WTC11 (cell line): ENCODE measurements at places on chromosomes 4 and X. TPM values are rescaled to one million over a fixed set of nuclear protein-coding genes. Genes with fewer than 3 reads are reported as not detected.

DNA sequence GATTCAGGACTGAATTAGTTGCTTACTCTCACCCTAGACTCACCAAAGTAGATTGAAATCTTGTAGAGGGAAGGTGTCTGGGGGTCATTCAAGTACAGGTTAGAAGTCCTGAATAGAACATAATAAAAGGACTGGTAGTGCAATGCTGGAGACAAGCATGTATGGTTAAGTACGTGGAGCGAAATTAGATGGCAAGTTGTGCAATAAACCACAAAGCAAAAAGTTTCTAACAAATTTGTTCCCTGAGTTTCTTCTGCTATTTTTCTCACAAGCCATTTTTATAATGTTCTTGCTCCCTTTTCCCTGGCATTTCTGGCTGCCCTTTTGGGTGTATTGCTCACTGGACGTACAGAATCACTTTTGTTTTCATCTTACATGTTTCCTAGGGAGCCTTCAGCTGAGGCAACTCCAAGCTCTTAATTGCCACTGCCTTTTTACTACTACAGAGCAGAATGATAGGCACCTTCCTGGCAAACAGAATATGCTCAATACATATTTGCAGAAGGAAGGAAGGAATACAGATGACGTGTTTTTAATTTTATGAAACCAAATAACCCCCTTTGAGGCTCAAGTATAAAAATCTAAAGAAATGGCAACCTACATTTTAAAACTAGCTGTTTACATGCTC, 23.4 kb downstream of the LANCL3 start:
- no peaks in the 10 kb centered on the region for H3K36me3 ChIP-seq
- H3K4me1 ChIP-seq = no peaks in the 10 kb centered on the region
- no peak for DNase-seq
- H3K27ac ChIP-seq = no peak overlapping the region

DNA sequence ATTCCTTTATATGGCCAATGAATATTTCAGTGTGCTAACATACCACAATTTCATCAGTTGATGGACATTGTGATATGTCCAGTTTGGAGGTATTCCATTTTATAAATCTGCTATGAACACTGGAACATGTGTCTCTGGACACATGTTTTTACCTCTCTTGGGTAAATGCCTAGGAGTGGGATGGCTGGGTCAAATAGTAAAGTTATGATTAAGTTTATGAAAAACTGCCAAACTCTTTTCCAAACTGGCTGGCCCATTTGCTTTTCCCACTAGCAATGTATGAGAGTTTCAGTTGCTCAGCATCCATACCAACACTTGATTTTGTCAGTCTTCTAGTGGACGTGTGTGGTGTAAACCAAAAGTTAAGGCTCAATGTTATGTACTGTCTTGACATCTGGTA, 40.5 kb downstream of the CEP44 start:
- no peak overlapping the region for H3K4me3 ChIP-seq
- H3K36me3 ChIP-seq = no peaks in the 10 kb centered on the region
- DNase-seq = no peak
- no peaks in the 10 kb centered on the region for H3K4me1 ChIP-seq
- H3K27ac ChIP-seq = no peak overlapping the region

DNA sequence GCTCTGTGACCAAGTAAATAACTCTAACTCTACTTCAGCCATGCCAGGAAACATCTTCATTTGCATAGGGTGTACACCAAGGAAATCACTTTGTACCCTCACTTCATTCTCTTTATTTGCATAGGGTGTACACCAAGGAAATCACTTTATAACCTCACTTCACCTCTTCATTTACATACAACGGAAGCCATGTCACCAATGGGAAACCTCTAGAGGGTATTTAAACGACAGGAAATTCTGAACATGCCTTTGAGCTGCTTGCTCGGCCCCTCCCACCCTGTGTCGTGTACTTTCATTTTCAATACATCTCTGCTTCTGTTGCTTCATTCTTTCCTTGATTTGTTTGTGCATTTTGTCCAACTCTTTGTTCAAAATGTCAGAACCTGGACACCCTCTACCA, 848.1 kb upstream of the FRG1 start:
- no peak overlapping the region for H3K4me3 ChIP-seq
- peaks cover 19% of the 10 kb centered on the region for H3K4me1 ChIP-seq
- H3K27me3 ChIP-seq = no peaks in the 10 kb centered on the region; the same call in 1 of the 2 replicates
- peaks cover 5% of the 10 kb centered on the region; the same call in 1 of the 2 replicates for H3K36me3 ChIP-seq

The SSX2B gene
- 0.18 TPM in 1 of 3 replicates, not detected in the others for total RNA-seq

The S100G gene
- total RNA-seq = not detected in 3 replicates

The NELFA gene
- total RNA-seq = 63.3 to 72.6 TPM (median 69.2 TPM) in 3 replicates
